ENCODE measurements at places on chromosomes 4 and X.
A peak's percentile ranks its signal among the peaks of the same experiment; 100 is the strongest.

DNA sequence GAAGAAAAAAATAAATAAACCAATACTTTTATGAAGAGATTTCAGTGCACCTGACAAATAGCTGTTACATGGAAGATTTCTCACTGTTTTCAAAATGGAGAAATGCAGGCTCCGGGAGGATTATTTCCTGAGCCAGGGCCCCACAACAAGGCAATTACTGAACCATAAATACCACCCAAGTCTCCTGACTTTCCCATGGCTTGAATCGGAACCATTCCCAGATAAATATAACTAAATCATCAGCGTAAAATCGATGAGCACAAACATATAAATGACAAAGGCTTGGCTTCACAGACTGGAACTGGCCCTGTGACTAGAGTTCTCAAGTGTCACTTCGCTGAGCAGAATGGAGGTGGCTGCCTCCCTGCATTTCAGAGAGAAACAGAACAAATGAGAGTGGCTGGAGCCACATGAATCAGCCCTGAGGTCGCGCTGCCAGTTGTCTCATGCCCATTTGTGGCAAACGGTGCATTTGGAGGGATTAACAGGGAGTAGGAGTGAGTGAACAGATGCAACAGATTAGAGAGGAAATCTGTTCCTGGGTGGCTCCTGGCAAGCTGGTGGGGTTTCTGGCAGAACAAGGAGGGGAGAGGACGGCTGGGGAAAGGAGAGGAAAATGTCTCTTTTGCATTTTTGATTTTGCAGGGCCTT is 57.3 kb upstream of the STIM2 start:
- DNase-seq = no peak

DNA sequence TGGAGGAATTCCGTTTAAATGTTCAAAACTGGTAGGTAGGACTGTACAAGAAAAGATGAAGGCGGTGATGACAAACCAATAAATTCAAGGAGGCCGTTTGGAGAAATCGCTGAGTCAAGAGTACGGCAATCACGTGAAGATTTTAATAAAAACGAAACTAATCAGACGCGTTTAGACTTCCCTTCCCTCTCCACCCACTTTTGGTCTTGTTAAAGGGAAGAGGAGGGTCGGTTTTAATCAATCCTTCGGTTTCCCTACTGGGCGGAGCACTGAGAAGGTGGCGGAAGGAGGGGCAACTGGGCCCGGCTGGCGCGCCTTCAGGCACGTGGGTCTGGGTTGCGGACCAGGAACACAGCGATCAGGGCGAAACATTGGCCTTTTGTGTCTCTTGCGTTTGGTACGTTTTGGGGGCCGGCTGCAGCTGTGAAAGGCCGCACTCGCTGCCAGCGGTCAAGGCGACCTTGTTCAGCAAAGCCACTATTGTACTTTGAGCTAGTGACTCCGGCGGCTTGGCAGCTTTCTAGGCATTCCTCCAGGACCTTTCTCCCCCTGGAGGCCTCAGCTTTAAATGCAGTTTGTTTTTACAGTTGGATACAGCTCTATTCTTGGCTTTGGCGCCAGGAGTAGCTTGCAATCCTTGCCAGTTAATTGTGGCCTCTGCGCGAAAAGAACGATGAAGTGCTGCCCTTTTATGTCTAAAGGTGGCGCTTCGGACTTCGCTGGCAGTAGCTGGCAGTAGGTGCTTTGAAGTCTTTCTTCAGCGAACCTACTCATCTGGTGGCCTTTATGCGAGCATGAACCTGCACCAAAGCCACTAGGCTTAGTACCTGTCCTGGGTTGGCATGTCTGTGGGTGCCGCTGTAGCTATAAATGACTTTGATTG is 16.8 kb upstream of the LAMP2 start:
- peak; percentile 71 for DNase-seq

DNA sequence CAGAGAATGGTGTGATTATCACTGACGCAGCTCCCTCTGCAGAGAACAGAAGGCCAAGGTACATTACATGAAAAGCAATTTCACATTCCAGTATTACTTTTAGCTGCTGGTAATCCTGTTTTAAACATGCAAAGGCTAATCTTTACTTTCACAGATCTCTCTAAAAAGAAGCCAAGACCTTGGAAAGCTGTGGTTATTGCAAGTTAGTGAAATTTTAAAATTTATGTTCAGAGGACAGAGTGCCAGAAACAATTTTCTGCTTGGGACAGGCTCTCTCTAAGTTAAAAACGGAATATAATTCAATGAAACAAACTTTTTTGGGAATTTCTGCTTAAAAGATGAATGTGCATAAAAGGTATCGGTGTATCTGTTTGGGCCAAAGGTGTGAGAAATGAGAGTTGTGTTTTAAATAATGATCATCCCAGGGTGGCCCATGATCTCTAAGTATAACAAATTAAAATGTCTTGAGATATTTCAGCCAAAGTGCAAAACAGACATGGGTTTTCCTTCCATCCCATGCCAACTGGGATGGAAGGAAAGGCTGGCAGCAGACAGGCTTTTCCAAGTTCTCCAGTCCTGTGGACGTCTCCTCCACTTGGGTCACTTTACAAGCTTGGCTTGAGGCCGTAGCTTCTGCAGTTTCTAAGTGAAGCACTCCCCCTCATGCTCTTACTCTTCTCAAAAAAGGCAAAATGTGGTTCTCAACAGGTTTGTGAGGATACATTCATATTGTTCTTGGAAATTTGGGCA is 118.0 kb downstream of the DRD5 start:
- DNase-seq = no peak

DNA sequence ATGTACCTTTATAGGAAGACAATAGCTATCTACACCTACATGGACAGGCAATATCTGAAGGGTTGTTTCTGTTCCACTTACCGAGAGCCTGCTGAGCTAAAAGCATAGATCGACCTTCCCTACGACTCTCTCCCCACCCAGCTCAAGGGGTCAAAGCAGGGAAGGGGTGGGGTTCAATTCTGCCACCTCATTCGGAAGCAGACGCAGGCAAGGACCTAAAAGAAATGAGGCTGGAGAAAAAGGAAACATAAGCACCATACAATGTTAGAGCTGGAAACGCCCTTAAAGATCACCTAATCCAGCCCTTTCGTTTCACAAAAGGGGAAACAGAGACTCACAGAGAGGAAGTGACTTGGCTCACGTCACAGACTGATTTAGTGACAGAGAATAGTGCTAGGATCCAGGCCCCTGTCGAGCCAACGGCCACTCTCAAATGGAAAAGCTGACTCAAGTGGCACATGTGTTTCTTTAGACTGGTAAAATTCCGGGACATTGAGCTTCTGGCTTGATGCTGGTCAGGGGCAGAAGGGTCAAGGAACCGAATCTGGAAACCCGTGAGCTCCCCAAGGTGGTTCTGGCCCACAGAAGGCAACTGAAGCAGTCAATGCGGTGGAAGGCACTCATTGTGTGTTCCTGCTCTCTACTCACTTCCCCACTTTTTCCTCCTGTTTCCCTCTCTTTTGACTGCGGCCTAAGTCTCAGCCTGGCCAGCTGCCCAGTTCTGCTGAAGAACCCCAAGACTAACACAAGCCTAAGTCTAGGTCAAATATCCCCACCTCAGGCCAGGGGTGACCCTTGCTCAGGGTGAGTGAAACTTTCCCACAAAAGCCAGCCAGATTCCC is 7.5 kb downstream of the SEPTIN6 start:
- no peak for DNase-seq

DNA sequence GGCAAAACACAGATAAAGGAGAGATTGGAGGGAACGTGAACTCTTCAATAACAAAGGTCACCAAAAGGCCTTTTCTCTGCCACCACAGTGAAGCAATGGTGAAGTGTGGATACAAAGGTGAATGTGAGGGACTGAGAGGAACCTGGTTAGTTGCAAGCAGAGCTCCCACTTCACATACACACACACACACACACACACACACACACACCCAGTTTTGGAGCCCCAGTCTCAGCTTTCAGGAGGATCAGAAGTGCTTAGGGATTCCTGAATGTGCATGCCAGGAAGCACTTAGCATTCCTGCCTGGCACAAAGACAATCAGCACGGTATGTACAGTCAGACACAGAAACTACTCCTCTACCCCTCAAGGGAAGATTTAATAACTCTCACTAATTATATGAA is 71.5 kb downstream of the ARHGEF9 start:
- DNase-seq = no peak

- no peak for DNase-seq
Measured at GRCh38 chr4:183205709-183206108, 106.7 kb downstream of the WWC2 start.

DNA sequence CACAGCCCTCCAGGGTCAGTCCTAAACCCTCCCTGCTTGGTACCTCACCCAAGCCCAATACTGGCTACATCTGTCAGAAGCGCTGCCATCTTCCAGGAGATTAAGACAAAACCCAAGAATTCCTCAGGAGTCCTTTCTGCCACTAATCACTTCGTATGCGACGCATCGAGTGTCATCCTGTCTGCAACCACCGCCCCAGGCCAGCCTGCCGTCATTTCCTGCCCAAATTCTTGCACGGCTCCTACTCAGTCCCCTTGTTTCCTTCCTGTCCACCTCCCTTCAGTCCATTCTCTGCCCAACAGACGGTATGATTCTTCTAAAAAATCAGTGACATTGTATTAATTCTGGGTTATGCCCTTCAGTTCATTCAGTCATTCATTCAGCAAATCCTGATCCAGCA is 113.6 kb downstream of the NFKB1 start:
- no peak for DNase-seq

- DNase-seq = no peak
Measured at GRCh38 chrX:133924548-133924947, 60.8 kb downstream of the GPC3 start.

- no peak for DNase-seq
Measured at GRCh38 chr4:139416073-139416673, 37.7 kb upstream of the RAB33B start.
